ENCODE measurements at places on chromosomes 6 and 20.

GRCh38 chr6:136783495-136784270, 8.6 kb downstream of the MAP3K5 start:
- DNase-seq, result peak; percentile 58

DNA sequence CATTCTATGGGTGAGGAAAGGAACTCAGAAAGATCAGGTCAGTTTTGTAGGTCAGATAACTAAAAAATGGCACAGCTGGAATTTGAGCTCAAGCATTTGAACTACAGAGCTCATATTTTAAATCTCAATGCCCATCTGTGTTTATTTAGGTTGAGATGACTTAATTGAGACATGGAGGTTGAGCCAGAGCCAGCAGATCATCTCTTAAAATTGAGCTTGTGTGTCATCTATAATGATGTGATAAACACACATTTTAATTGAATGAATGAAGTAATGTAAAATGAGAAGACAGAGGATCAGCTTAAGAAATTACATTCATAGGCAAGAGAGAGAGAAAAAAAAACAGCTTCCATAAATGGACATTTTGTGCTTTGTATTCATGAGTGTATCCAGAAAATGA, 3.7 kb downstream of the MANEA start:
- no peak for DNase-seq

DNA sequence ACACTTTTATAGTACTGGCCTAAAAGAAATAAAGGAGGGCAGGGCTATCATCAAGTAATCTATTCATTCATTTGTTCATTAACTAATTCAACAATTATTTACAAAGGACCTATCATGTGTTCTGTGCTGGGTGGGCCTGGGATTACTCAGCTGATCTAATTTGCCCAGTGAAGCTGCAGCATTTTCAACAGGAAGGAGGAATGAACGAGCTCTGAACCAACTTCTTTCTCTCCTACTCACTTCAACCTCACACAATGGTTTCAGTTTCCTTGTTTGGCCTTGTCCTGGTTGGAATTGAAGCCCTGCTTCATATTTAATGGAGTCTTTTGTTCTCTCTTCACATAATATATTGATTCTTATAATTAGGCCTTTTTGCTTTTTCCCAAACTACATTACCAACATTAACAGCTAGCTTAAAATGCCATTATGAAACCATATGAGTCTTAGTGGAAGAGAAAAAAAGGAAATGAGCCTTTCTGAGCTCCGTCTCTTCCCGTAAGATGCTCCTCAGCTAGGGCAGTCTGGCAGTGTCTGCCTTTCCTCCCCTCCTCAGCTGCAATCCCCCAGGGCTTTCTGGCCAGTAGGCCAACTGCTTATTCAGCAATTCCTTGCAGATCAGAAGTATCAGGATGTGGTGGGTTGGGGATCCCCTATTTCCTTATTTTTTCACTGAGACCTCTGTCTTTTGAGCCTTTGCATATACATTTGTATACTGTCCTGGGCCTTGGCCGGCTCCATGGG, 79.4 kb upstream of the NRN1 start:
- DNase-seq, result no peak

- no peak for DNase-seq
Measured at GRCh38 chr6:35541836-35542235, 29.1 kb upstream of the TULP1 start.

DNA sequence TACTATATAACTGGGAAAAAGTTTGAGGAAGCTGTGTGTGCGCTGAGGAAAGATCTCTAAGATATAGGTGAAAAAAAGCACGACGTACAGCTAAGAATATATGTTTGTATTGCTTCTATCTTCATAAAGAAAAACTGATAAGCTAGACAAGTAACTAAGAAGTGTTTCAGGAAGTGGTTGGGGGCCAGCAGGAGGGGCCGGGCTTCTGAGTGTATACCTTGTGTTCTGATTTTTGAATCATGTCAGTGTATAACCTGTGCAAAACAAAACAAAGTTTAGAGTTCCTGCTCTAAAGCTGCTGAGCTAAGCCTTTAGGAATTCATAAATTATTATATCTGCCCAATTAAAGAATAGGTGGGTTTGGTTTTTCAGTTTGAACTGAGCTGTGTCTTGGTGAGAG, 7.9 kb upstream of the OSER1 start:
- DNase-seq, result no peak

GRCh38 chr6:169571123-169571962, 130.5 kb downstream of the WDR27 start:
- no peak for DNase-seq

DNA sequence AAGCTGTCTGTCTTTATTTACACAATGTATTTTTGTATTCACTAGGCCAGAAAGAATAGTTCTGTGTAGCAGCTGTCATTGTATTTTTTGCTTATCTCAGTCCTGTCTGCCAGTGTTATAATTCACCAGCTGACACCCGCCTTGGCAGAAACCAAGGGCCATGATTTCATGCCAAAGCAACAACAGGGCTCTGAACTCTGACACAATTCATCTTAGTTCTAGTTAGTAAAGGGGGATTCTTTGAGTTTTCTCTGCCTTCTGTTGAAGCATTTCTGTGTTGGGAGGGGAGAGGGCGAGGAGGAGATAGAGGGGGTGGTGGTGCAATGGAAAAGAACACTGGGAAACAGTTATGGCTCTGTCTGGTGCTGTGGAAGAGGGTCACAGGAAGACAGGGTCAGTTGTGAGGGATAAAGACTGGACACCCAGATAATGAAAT, 684.6 kb upstream of the MARCKS start:
- DNase-seq, result no peak

GRCh38 chr6:90463874-90464273, 123.0 kb downstream of the MAP3K7 start:
- no peak for DNase-seq

- no peak for DNase-seq
Measured at GRCh38 chr6:27812805-27813492, 99.2 kb downstream of the OR2B2 start.

- no peak for DNase-seq
Measured at GRCh38 chr6:149887343-149887742, 10.6 kb downstream of the RAET1E start.

- DNase-seq, result peak; percentile 23
Measured at GRCh38 chr6:29071831-29072723, 15.0 kb downstream of the OR2B3 start.

DNA sequence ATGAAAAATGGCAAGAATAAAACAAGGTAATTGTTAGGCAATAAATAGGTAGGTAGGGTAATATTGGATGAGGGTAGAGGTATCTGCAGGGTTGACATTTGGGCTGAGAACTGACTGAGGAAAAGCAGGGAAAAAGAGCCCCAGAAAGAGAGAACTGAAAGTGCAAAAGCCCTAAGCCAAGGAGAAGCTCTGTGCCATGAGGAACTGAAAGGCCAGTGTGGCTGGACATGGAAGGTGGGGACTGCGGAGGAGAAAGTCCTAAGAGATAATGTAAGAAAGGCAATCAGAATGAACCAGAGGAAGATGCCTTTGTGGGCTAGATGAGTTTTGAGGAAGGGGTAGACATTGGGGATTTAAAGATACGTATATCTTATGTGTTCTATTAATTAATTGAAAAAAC, 9.9 kb upstream of the HIVEP2 start:
- DNase-seq, result no peak

- no peak for DNase-seq
Measured at GRCh38 chr20:44592366-44592765, 10.0 kb downstream of the PKIG start.

DNA sequence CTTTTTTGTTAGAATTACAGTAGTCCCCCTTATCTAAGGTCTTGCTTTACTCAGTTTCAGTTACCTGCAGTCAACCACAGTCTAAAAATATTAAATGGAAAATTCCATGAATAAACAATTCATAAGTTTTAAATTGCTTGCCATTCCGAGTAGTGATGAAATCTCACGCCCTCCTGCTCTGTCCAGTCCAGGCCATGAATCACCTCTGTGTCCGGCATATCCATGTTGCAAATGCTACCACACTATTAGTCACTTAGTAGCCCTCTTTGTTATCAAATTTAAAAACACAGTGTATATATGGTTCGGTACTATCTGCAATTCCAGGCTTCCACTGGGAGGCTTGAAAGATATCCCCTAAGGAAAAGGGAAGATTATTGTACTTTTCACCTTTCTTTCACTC, 164.6 kb upstream of the FAM83B start:
- no peak for DNase-seq

GRCh38 chr6:106692112-106692818, 62.9 kb downstream of the QRSL1 start:
- no peak for DNase-seq

GRCh38 chr6:111982681-111983080, 71.2 kb upstream of the CCN6 start:
- DNase-seq, result no peak

DNA sequence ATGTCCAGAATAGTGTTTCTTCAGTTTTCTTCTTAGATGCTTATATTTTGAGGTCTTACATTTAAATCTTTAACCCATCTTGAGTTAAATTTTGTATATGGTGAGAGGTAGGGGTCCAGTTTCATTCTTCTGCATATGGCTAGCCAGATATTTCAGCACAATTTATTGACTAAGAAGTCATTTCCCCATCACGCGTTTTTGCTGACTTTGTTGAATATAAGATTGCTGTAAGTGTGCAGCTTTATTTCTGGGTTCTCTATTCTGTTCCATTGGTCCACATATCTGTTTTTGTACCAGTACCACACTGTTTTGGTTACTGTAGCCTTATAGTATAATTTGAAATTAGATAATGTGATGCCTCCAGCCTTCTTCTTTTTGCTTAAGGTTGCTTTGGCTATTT, 179.6 kb downstream of the AKAP7 start:
- no peak for DNase-seq

- DNase-seq, result no peak
Measured at GRCh38 chr6:81003894-81004293, 748.6 kb downstream of the TENT5A start.

DNA sequence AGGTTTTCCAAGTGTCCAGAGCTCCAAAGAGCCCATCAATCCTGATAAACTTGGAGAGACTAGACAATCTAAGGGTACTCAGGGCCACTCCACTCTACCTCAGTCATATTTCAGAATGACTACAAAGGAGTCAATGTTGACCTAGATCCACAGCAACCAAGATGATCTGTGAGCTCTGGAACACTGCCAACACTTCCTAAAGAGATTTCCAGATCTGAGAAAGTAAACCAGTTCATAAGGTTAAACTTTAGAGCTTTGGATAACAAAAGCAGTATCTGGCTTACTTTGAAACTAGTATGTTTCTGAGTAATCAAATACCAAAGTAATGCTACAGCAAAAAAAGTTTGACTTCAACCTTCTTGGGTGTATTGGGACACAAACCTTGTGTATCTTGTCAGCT, 122.7 kb downstream of the BTBD9 start:
- DNase-seq, result no peak

GRCh38 chr6:125267806-125268523, 33.8 kb downstream of the HDDC2 start:
- DNase-seq, result no peak

DNA sequence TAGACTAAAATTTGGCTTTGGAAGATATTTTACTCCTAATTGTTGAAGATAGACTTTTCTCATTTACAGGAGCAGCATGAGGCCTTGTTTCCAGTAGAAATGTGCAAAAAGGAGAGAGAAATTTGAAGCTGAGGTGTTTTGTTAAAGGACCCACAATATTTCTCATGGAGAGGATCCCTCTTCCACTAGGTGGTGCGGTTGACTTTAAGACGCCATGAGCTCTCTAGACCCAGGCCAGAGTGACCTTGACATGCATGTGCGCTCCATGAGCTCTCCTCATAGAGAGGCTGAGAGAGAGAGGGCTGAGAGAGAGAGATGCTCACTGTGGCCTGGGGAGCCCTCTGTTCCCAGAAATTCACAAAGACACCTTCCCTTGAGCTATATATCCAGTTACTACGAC, 861.2 kb upstream of the EYS start:
- DNase-seq, result no peak

DNA sequence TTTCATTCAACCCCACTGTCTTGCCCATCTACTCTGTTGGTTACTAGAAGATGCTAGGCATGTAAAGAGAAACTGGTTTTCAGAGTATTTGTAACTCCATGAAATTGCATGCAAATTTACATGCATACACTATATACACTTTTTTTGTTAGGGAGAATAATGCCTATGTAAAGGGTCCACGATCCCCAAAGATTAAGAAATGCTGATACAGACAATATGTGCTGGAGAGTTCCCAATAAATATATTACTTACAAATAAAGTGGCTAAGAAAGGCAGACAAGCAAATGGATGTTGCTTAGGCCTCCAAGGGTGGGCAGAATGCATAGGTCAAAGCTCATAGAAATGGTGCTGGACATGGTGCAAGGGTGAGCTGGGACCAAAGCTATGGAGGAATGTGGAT, 109.6 kb upstream of the NHSL1 start:
- no peak for DNase-seq

DNA sequence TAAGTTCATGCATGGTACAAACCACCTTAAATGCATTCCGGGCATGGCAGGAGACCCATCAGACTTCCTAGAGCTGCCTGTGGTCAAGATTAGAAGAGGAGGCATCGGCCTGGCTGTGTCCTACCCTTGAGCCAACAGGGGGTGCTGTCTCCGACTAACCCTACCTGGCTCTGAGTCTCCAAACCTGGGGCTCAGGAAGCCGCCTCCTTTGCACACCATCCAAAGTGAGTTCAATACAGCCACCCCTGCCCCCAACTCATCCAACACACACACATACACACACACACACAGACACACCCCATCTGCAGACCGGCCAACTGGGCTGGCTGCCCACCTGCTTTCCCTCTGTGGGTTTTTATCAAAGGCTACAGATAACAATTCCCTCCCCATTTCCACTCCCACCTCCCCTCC, 77.0 kb downstream of the JPH2 start:
- DNase-seq, result no peak

Data from GM10248 (cell line).